ENCODE measurements at places on chromosomes 7 and 10.

DNA sequence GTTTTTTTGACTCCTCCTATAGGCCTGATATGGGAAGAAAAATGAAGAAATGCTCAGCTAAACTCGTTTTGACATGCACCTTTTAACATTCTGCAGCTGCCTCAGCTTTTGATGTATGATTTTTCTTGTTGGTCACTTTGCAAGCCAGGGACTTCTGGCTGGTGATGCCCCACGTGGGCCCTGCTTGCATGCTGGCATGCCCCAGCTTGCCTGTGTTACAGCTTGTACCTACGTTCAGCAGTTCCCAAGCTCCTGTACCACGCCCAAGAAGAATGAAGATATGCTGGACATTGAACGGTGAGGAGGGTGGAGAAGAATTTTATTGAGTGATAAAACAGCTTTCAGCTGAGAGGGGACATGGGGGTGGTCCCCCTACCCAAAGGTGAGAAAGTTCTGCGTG is 245.6 kb upstream of the FZD8 start:
- DNase-seq, result no peak

GRCh38 chr10:7789390-7789789 is 1.4 kb downstream of the ATP5F1C start:
- DNase-seq, result no peak

DNA sequence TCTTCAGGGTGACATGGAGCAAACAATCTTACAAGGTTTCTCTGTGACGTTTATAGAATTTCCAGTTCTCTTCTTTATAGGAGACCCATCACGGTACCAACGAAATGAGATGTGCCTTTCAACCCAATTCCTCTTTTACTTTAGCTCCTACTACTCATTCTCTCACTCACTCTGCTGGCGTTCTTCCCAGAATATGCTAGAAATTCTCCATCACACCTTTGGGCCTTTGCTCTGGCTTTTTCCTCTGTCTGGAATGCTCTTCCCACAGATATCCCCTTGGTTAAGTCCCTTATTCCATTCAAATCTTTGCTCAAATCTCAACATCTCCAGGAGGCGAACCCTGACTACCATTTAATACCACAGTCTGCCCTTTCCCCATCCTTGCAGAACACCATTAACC is 39.0 kb downstream of the SEMA3C start:
- DNase-seq, result no peak

DNA sequence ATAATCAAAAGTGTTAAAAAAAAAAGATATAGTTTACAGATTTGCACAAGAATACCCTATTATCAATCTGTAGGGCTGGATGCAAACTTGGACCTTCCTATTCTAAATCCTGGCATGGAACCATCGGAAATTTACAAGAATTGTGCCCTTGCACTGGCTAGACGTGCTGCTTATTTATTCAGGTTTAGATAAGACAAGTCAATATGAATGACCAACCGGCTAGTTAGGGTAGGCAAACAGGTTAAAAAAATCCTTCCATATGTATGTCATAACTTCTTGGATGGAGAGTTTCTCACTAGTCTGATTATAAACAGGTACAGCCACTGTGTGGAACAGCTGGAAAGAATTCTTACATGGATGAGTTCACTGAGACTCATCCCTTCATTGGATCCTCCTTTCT is 41.4 kb downstream of the PKD1L1 start:
- no peak for DNase-seq

DNA sequence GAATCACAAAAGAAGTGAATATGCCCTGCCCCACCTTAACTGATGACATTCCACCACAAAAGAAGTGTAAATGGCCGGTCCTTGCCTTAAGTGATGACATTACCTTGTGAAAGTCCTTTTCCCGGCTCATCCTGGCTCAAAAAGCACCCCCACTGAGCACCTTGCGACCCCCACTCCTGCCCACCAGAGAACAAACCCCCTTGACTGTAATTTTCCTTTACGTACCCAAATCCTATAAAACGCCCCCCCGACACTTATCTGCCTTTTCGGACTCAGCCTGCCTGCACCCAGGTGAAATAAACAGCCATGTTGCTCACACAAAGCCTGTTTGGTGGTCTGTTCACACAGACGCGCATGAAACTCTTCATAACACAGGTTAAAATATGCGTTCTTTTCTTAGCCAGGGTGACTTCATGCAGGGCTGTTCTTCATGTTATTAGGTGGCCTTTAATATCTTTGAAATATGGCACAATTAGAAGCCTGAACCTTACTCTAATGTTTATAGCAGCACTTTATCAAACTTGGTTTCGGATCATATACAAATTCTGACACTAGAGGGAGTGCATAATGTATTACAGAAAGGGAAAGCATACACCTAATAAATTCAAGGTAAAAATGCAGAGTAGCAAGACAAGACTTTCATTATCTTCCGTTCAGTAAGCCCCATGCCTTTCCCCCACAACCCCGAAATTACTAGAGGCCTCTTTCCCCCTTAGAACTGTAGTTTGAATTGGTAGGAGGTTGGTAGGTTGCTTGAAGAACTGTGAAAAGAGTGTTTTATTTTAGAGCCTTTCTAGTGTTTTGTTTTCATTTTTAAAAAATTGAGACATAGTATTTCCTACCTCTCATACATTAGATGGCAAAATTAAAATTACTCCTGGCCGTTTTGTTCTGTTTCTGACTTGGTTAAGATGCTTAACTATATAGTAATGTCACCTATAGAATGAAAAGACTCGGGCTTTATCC is 117.9 kb downstream of the NPY start:
- no peak for DNase-seq

- DNase-seq, result peak; percentile 82
These were observed 85.8 kb downstream of the NRP1 start for GRCh38 chr10:33248638-33249037.

DNA sequence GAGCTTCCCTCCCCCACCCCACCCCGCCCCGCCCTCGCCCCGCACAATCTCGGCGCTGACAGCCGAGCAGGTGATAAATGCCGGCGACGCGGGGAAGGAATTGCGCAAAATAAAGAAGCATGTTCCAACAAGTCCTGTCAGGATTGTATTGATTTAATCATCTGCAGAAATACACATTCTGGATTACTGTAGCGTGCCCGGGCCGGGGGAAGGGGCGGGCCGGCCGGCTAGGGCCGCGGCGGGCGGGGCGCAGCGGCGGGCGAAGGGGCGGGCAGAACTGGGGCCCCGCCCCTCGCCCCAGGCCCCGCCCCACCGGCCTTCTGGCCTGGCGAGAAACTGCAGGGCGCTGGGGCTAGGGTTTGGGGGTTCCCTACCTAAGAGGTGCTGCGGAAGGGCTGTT is 88.9 kb upstream of the PAX2 start:
- no peak for DNase-seq

GRCh38 chr10:31646519-31646918 is 282.1 kb downstream of the ARHGAP12 start:
- DNase-seq, result no peak

GRCh38 chr10:59006511-59007306 is 169.7 kb upstream of the PHYHIPL start:
- DNase-seq, result no peak

DNA sequence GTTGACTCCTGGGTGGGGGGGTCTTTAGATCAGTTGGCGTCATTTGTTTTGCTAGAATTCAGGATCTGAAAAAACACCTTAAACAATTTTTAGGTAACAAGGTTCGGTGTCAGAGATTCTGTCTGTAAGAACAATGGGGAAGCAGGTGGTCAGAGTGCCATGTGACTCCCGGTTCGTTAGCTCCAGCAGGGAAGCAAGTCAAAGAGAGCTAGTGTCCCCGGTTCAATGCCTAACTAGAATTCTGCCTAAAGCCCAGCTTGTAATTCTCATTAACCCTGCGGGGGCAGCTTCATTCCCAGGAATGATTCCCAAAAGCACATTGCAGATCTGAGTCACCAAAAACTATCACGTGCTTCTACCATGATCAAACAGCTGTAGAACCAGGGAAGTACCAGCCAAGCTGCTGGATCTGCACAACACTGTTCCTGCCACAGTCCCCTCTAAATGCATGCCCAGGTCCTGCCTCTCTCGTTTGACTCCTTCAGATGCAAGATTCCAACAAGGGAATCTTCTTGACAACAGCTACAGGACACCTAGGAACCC is 664.3 kb upstream of the CELF2 start:
- no peak for DNase-seq

DNA sequence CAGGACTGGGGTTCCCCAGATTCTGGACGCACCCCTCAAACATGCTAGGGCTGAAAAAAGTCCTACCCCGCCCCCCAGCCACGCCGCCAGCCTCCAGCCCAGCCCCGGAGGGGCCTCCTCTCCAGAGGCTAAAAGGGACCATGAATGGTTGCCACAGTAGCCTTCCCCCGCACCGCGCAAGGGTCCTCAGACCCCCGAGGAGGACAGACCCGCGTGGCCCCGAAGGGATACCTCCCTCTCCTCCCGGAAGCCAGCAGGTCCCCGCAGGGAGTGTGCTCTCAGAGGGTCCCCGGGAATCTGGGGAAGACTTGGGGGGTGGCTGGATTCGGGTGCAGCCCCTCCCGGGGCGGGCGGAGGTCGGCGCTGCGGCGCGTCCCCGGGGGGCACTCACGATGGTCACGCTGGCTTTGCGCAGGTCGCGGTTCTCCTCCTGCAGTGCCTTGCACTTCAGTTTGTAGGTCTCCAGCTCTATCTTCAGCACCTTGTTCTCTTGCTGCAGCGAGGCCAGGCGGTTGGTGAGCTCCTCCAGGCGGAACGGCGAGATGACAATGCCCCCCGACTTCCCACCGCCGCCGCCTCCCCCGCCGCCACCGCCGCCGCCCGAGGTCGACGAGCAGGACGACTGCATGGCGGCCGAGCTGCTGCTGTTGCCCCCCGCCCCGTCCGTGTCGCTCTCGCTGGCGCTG is 482 bp downstream of the CCDC6 start:
- DNase-seq, result no peak

DNA sequence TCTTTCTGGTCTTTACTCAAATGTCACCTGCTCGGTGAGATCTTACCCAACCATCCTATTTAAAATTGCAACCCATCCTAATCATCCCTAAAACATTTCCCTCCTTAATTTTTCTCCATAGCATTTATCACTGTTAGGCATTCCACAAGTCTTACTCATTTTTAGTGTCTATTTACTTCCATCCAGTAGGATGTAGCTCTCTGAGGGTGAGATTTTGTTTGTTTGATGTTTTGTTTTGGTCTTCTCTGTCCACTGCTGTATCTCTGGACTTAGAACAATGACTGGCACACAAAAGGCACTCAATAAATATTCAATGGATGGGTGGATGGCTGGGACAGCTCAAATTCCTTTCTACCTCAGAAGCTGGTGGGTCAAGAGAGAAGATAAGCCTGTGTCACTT is 15.8 kb upstream of the DUSP5 start:
- no peak for DNase-seq

DNA sequence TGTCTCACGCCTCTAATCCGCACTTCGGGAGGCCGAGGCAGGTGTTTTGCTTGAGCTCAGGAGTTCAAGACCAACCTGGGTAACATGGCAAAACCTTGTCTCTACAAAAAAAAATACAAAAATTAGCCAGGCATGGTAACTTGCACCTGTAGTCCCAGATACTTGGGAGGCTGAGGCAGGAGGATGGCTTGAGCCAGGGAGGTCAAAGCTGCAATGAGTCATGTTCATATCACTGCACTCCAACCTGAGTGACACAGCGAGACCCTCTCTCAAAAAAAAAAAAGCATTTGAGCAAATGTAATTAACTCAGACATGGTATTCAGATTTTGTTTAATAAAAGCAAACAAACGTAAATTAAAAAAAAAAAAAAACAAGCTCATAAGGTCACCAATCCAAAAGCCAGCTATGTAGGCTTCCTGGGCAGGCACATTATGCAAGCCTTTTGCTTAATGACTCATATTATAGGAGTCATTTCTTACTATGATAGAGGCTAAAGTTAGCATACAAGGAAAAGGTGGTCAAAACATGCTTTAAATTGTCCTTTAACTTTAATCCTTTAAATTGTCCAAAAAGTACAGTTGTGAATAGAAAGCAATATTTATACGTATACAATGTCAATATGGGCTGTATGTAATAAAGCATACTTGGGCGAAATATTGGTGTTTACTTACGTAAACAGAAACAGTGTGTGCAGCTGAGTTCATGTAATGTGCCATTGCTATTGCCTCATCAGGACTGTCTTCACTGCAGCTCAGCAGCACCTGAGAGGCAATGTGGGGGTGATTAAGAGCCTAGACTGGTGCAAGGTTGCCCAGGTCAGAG is 13.0 kb downstream of the AKR1D1 start:
- DNase-seq, result no peak

- no peak for DNase-seq
These were observed 212.7 kb upstream of the FAM3C start for GRCh38 chr7:121608785-121609184.

DNA sequence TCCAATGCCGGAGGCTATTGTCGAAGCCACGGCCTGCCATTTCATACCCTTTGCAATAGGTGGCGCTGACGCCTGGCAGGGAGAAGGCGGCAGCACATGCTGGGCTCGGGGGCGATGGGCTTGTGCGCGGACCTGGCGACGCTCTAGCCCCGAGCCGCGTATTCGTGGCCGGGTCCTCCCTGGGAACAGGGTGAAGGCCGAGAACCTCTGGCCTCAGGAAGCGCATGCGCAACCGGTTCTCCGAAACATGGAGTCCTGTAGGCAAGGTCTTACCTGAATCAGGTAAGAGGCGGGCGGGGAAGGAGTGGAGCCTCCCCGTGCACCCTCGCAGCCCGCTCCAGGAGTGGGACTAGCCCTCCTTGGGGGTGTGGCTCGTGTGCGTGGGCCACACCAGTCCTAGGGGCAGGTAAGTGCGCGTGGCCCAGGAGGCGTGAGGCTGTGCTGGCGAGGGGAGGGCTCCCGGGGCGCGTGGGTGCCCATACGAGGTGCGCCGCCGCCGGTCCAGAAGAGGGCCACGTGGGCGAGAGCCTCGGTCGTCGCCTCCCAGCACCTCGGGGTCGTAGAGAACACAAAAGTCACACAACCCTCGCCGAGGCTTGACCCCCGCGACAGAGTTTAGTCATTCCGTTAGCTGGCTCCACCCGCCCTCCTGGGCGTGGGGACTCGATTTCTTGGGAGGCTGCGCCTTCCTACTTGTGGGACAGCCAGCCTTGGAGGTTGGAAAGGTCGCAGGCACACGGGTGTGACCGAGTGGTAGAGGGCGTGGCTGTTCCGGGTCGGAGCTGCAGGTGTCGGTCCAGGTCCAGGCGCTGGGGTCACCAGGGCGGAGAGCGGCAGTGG is 5.6 kb upstream of the MEST start:
- peak; percentile 42 for DNase-seq

- no peak for DNase-seq
These were observed 64.3 kb downstream of the PUS7 start for GRCh38 chr7:105457619-105458225.

- DNase-seq, result peak; percentile 62
These were observed 5.2 kb downstream of the DMBT1 start for GRCh38 chr10:122565766-122566206.

DNA sequence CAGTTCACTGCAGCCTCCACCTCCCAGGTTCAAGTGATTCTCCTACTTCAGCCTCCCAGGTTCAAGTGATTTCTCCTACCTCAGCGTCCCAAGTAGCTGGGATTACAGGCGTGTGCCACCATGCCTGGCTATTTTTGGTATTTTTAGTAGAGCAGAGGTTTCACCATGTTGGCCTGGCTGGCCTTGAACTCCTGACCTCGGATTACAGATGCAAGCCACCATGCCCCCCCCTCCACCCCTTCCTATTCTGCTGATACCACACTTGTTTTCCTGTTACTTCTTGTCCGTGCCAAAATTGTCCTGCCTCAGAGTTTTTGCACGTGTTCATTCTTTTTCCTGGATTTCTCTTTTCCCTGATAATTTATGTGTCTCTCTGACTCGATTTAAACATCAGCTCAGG is 62.5 kb downstream of the R3HCC1L start:
- no peak for DNase-seq

- no peak for DNase-seq
These were observed 21.4 kb upstream of the TPST1 start for GRCh38 chr7:66183700-66184099.

- no peak for DNase-seq
These were observed 371.7 kb upstream of the IGFBP3 start for GRCh38 chr7:46292741-46293140.

GRCh38 chr7:7768977-7769709 is 50.7 kb upstream of the RPA3 start:
- DNase-seq, result no peak
